ENCODE measurements at places on chromosomes 7 and 10.

GRCh38 chr7:108331971-108332370, 124.3 kb downstream of the NRCAM start:
- no peak for DNase-seq

GRCh38 chr7:43758029-43758821, at the start of gene BLVRA:
Gene BLVRA (plus strand): TSS chr7:43758680. CDS start chr7:43771159, 12,479 bp downstream.
- peak; percentile 49 for DNase-seq

DNA sequence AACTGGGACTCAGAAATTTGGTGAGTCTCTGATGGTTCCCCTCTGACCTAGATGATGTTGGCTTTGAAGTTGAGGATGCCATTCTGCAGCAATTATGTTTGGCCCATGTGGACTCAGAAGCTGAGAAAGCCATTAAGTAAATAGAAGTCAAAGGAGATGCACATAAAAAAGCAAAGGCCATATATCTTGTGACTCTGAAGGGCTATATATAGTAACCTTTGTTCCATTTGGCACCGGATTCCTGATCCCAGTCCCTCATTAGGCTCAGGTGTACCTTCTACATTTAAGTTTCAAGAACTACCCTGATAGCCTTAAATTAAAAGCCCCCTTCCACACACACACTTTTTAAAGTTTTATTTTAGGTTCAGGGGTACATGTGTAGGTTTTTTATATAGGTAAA, 50.0 kb upstream of the PDK4 start:
- no peak for DNase-seq

DNA sequence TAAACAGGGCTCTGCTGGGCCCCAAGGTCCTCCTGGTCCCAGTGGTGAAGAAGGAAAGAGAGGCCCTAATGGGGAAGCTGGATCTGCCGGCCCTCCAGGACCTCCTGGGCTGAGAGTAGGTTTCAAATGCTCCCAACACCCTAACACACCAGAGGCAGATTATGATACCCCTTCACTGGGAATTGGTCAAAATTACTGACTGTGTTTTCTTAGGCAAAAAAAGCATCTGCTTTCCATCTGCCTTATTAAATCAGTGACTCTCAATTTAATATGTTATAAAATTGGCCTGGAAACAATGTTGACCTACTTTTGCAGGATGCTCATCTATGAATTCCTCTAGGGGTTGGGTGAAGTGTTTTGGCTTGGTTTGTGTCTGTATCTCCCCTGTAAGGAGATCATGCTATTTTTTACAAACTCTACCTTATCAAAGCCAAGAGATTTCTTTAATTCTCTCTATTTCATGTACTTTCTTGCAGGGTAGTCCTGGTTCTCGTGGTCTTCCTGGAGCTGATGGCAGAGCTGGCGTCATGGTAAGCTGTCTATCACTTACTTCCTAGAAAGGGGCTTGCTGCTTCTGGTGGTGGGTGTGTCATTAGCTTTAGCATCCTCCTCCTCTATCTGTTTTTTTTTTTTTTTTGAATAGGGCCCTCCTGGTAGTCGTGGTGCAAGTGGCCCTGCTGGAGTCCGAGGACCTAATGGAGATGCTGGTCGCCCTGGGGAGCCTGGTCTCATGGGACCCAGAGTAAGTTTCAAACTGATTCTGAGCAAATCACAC, 15.9 kb downstream of the COL1A2 start:
- DNase-seq: no peak

DNA sequence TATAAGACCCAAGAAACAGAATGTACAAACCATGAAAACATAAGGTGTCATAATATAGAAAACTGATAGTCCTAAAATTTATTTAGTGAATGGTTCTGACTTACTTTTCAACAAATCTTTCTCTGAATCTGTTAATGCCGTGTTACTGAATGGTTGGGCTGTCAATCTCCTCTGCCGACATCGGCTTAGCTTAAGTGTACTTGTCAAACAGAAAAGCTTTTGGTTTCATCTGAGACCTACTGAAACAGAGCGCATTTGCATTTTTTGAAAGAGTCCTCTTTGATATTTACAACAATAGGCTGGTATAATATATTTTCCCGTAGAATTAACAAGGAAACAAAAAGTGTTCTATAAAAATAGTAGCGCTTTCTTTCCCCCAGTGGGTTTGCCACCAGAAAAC, 120.9 kb upstream of the ZNF804B start:
- DNase-seq: no peak

DNA sequence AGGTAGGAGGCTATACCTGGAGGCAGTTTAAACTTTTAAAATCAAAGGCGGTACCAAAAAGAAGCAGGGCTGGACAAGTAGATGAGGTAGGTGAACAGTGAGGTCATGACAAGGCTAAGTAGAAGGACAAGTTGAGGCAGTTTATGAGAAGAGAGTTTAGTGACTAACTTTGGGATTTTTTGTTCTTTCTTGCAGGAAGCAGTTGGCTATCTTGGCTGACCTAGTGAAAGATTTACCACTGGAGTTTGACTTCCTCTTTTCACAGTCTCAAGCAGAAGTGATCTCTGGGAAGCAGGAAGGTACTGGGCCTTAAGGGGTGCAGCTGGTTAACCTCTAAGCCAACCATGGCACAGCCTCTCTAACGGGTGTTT, 26.3 kb downstream of the ENTPD7 start:
- no peak for DNase-seq

- no peak for DNase-seq
Observed at GRCh38 chr7:17279061-17279460, 19.4 kb upstream of the AHR start.

GRCh38 chr7:105885387-105886111, 9.2 kb upstream of the ATXN7L1 start:
- peak; percentile 23 for DNase-seq

- no peak for DNase-seq
Observed at GRCh38 chr7:84624527-84624926, 429.9 kb upstream of the SEMA3A start.

- no peak for DNase-seq
Observed at GRCh38 chr7:1236831-1237701, 4.4 kb downstream of the UNCX start.

DNA sequence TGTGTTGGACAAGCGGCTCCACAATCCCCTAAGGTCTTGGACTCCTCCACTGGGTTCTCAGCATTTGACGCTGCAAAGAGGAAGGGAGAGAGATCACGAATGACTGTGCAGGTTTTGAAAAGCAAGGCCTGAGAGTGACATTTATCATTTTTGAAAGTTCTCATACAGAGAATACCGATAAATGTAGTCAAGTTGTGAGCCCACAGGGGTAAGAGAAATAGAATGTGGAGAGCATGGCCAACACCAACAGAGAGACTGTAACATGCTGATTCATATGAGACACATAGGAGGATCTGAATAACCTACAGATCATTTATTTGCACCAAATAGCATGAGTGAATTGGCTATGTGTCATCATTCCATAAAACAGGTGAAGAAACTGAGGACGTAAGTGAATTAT, 230.5 kb upstream of the MBL2 start:
- no peak for DNase-seq

GRCh38 chr7:143422033-143422432, 13.4 kb upstream of the EPHA1 start:
- DNase-seq: no peak

GRCh38 chr10:114453576-114453975, 49.3 kb upstream of the AFAP1L2 start:
- no peak for DNase-seq

DNA sequence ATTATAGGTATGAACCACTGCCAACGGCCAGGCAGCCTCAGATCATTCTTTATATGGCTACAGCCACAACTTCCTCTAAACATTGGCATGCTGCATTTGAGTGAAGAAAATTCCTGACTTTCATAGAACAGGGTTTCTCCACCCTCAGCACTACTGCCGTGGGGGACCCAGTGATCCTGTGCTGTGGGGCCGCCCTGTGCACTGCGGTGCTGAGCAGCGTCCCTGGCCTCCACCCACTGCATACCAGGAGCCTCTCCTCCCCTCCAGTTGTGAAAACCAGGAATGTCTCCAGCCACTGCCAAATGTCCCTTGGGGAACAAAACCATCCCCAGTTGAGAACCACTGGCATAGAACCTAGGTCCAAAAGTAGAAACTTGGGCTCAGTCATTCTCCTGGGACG, 15.8 kb downstream of the CNPY1 start:
- DNase-seq: no peak

GRCh38 chr7:124113045-124113444, 80.2 kb upstream of the TMEM229A start:
- DNase-seq: no peak
